ENCODE measurements at places on chromosomes 13 and 19.

DNA sequence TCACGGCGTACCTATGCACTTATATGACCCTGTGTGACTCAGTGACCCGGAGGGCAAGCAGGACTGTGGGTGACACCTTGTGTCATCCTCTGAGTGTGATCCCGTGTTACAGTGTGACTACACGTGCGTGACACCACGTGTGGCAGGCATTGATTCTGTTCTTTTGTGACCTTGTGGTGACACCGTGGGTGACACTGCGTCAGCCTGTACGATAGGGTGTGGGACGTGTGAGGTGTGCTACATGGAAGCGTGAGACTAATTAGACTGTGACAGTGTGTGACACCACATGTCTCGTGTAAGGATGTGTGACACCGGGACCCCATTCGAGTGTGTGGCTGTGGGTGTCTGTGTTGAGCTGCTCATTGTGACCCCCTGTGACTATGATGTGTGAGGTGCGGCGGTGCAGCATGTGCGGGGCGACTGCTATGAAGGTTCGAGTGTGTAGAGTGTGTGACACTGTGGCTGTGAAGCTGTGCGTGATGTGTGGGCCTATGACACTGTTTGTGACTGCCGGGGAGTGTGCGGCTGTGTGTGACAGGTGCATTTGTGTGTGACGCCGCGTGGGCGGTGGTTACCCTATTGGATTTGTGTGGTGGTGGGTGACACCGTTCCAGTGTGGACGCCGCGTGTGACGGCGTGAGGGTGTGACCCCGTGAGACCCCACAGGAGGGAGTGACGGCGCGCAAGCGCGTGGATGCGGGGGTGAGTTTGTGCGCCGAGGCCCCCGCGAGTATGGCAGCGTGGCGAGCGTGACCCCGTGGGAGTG lies 399 bp upstream of the SPTBN4 start:
- DNase-seq, result no peak

DNA sequence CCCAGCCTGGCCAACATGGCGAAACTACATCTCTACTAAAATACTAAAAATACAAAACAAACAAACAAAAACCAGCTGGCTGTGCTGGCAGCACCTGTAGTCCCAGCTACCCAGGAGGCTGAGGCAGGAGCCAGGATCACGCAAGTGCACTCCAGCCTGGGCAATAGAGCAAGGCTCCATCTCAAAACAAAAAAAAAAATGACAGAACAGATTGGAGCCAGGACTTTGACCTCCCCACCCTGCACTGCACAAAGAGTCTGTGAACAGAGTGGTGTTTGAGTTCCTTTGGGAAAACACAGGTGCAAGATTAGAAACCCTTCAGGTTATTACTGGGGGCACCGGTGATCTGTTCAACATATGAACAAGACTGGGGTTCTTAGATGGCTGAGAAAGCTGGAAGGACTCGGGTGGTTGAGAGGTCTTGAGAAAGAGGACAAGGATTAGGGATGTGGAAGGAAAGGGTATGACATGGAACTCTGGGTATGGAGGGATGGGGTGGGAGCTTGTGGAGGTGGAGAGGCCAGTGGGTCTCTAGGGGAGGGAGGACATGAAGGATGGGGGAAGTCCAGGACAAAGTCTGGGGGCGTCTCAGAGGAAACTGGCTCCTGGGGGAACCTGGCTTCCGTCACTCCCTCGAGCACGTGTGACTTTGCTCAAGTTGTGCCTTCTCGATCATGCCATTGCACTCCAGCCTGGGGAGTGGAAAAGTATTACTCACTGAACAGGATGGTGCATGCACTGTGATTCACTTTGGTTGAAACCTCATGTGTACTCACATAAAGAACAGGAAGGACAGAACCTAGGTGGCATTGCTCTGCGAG lies 25.9 kb downstream of the RCN3 start:
- DNase-seq, result no peak

GRCh38 chr13:73133531-73133930 lies 74.7 kb downstream of the KLF5 start:
- no peak for DNase-seq

- peak; percentile 62 for DNase-seq
Observed at GRCh38 chr19:15871570-15871969, 26.3 kb downstream of the CYP4F2 start.

DNA sequence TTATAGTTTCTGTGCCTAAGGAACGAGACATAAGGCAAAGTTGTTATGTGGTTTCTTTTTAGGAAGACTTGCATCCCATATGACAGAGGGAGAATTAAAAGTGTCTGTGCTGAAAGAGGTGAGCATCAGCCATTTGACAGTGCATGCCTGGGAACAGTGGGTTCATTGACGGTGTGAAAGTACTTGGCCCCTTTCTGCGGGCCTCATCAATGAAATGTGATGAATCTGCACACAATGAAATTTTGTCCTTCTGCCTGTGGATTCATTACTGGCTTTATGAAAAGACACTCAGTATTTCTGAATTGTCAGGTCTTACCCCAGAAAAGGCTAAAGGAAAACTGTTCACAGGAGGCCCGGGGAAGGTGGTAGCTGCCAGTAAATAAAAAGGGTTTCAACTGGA lies 295.8 kb downstream of the FOXO1 start:
- no peak for DNase-seq

DNA sequence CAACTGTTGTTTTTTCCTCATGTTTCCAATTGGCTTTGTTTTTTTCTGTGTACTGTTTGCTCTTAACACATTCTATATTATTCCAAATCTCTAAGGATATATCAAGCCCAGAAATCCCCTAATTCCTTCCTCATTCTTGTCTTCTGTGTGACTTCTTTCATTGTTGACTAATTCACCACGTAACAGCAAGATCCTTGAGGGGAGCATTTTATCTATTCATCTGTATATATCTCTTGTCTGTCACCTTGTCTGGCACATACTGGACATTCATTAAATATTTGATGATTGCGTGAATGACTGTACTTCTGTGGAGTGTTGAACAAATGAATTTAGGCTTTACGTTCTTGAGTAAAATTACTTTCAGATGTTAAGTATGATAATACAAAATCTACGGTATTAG lies 44.8 kb upstream of the OLFM4 start:
- DNase-seq, result no peak

DNA sequence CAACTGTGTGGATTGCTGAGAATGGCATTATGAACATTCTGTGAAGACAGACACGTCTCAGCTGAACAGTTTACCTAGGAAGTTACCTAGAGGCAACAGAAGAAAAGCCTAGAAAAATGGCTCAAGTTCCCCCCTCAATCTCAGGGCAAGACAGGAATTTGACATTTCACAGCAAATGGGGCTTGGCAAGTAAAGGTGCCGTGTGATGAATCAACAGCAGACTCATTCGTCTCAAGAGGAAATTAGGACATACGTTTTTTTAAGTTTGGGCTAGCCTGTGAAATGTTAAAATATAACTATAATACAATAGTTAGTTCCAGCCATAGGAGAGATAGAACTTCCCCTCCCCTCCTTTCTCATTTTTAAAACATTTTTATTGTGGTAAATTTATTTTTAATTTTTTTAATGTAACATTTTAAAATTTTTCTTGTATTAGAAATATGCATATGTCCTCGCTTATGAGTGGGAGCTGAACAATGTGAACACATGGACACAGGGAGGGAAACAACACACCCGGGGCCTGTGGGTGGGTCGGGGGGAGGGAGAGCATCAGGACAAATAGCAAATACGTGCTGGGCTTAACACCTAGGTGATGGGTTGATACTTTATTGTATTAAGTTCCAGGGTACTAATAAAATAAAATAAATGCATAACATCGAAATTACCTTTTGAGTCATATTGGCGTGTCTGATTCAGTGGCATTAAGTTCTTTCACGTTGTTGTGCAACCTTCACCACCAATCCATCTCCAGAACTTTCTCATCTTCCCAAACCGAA lies 116.0 kb downstream of the COL4A2 start:
- no peak for DNase-seq

- no peak for DNase-seq
Observed at GRCh38 chr19:49773663-49774350, 7.0 kb downstream of the AP2A1 start.

DNA sequence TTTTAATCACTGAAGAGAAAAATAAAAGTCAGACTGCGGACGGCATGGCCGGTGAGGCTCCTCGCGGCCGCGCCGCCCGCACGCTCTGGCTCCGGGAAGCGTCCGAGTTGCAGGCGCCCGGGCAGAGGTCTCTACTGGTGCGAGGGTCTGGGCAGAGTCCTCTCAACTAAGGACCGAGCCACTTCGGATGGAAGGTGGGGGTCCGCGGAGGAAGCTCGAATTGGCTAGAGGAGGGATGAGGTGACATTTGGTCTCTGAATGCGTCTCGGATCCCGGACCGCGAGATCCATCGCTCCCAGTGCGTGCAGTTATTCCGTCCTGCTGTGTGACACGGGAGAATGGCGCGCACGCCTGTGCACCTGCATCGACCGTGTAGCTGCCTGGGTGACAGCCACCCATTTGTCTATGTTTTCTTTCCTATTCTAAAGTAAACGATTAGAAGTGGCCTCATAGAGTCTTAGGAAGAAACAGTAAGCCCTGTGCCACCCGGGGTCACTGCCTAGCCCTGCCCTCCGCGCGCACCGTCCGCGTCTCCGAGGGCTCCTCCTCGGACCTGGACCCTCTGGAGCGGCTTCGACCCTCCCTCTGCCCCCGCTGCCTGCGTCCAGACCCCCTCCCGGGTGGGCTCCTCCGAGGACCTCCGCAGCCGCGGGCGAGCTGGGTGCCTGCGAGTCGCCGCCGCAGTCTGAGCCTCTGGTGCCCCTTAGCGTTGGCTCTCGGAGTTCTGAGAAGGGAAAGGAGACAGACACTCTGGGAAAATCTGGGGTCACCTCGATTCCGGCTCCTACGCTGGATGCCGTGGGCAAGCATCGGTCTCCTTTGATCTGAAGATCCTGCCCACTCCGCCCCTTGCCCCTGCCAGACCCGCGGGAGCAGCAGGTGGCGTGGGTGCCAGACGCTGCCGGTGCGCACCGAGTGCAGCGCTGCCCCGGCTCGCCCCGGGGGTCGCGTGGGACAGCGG lies 347.4 kb downstream of the LIG4 start:
- DNase-seq, result peak; percentile 92

GRCh38 chr19:49512970-49513745 lies 697 bp downstream of the FCGRT start:
- no peak for DNase-seq

GRCh38 chr13:75222031-75222430 lies 259.9 kb downstream of the TBC1D4 start:
- DNase-seq, result no peak

GRCh38 chr19:15101479-15102082 lies 5.6 kb upstream of the SYDE1 start:
- peak; percentile 17 for DNase-seq

- DNase-seq, result no peak
Observed at GRCh38 chr13:106525865-106526264, 9.6 kb downstream of the EFNB2 start.

- no peak for DNase-seq
Observed at GRCh38 chr19:19651076-19651475, 7.6 kb upstream of the GMIP start.

DNA sequence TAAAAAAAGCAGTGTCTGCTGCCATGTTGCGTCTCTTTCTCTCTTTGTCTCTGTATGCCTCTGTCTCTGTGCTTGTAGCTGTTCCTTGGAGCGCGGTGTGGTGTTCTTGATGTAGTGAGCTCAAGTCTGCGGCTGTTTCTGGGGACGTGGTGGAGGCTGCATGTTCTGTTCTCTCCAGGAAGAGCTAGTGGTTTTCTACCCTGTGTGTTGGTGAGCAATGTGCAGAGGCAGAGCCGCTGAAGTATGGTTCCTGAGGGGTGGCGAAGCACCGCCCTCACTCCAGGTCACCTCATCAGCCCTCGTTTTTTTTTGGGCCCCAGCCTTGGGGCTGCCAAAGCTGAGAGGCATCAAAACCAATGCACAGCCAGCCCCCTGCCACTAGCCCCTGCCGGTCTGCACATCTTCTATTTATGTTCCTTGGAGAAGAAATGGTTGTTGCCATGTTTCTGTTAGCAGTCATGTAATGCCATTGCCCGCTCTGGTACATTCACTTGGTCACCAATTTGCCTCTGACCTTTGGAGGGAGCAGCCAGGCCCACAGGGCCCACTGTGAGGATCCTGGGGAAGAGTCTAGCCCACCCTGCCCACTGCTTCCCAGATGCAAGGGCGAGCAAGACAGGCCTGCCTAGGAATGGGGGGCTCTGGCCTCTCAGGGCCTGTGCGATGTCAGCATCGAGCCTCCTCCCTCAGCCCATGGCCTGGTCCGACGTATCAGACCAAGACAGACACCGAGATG lies 7.2 kb downstream of the HNRNPL start:
- no peak for DNase-seq

DNA sequence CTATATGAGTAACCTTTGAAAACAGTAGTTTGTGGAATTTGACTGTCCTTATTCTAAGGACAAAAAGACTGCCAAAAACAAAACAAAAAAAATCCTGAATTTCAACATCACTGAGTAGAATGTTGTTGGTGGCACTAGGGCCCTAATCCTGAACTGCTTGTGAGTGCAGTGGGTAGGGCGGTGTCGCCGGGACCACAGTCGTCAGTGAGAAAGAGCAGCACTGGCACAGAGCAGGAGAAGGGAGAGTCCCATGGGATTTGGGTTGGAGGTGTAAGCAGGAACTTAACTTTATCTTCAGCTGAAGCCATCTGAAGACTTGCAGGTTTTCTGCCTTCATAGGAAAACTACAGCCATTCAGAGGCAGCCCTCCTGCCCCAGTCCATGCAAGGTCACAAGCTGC lies 5.6 kb downstream of the PCID2 start:
- no peak for DNase-seq

DNA sequence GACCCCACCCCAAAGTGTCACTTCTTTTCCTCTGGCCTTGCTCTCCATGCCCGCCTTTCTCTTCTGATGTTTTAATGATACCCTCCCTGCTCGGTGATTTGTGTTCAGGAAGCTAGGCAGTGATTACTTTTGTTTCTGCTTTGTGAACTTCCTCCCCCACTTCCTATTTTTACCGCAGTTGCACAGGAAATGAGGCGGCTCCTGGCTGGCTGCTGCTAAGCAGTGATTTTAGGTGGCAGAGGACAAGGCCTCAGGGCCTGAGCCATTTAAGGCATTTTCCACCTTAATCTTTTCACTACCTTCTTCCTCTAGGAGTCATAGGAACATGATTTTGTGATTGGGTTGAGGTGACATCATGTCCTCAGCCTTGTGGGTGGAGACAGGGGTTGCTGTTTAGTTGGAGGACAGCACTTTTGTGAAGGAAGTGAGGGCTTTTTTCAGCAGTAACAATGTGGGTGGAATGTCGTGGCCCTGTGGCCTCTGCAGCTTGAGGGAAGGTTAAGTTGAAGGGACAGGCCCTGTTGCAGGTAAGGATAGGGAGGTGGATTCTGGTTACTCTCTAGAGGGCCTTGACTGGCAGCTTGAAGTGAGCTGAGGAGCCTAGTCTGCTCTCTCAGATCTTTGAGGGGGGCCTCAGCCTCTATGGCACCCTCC lies 15.7 kb downstream of the GARRE1 start:
- no peak for DNase-seq

GRCh38 chr13:27276188-27276587 lies 5.6 kb downstream of the RASL11A start:
- no peak for DNase-seq

Measured in SHP77 (cell line).